ENCODE measurements at places on chromosomes 6 and 20. TPM values are rescaled to one million over a fixed set of nuclear protein-coding genes. Genes with fewer than 3 reads are reported as not detected.

- DNase-seq = no peak
Observed at GRCh38 chr6:40760887-40761286, 173.7 kb upstream of the LRFN2 start.

DNA sequence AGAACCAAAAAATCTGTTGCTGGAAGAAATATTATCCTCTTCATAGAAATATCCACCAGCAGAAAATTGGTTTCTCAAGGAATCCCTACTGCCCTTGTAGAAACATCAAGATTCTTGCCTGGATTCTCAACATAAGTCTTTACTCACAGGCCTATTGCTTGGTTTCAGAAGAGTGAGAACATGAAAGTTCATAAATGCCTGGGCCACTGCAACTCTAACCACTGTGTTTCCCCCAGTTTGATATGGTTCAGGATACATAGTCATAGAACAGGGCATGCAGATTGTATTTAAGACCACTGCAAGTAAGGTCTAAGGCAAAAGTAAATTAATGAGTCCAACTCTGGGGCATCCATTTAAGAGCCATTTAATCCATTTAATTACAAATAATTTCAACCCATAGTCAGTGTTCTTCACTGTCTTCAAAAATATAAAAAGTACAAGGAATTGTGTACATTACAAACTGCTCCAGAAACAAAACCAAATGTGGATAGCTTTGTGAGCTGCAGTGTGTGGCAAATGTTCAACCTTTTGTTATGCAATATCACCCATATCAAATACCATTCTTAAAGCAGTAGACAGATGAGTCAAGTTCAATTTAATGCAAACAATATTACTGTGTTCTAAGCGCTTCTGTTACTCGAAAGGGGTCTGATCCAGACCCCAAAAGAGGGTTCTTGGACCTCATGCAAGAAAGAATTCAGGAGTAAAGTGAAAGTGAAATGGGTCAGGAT, 83.3 kb downstream of the OPRM1 start:
- DNase-seq = no peak

DNA sequence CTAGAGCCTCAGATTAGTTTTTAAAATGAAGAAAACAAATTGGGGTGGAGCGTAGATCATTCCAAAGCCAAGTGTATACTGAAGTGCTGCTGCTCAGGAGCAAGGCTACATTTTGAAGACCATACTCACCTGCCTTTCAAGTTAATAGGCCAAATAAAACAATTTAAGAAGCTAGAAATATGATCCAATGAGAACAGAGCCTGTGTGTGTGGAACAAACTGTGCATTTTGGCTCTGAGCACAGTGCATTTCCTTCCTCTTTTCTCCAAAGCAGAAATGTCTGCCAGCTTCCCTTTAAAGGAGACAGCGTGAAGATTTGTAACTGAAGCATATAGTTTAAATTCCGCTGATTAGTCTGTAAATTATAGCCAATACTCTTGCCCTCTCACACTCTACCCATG, 3.2 kb upstream of the IFNGR1 start:
- DNase-seq = no peak

GRCh38 chr6:147304016-147304415, 99.8 kb downstream of the STXBP5 start:
- DNase-seq = no peak

DNA sequence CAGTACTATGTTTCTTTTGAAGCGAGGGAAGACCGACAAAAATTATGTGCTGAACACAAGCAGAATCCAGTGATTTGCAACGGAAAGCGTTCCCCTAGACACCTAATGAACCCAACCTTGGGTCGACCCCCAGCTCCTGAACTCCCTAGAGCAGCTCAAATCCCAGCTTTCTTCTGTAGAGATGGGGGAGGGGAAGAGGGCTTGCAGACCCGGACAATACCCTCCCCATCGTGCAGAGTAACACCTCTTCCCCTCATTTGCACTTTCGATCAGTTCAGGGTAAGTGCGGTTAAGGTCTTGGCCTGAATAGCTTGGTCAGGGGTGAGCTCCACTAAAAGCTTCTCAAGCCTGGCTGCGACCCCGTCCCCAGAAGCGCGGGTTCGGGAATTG, 404 bp downstream of the CEP162 start:
- no peak for DNase-seq

DNA sequence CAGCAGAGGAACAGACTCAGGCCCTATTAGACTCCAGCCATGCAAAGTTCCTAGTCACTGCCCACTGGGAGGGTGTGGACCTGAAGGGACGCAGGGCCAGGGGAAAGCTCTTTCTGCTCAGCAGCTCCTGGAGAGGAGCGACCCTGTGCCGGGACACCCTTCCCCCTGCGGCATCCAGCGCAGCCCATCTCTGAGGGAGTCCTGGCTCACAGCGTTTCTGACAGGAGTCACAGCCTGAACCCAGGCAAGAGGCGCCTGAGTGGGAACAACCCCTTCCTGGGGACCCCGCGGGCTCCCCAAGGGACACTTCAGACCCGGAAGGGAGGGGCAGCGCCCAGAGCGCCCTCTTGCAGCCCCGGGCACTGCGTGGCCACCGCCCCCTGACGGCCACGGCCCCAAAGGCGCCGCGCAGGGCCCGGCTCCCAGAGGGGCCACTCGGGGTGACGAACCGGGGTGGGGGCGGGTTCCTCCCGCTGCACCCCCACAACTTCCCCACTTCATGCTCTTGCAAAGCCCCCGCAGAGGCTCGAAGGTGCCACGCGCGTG, 862 bp downstream of the UCKL1 start:
- peak; percentile 36 for DNase-seq

- DNase-seq = no peak
Observed at GRCh38 chr6:82437701-82438100, 74.1 kb downstream of the TPBG start.

GRCh38 chr6:108434222-108434621, 126.5 kb upstream of the FOXO3 start:
- no peak for DNase-seq

DNA sequence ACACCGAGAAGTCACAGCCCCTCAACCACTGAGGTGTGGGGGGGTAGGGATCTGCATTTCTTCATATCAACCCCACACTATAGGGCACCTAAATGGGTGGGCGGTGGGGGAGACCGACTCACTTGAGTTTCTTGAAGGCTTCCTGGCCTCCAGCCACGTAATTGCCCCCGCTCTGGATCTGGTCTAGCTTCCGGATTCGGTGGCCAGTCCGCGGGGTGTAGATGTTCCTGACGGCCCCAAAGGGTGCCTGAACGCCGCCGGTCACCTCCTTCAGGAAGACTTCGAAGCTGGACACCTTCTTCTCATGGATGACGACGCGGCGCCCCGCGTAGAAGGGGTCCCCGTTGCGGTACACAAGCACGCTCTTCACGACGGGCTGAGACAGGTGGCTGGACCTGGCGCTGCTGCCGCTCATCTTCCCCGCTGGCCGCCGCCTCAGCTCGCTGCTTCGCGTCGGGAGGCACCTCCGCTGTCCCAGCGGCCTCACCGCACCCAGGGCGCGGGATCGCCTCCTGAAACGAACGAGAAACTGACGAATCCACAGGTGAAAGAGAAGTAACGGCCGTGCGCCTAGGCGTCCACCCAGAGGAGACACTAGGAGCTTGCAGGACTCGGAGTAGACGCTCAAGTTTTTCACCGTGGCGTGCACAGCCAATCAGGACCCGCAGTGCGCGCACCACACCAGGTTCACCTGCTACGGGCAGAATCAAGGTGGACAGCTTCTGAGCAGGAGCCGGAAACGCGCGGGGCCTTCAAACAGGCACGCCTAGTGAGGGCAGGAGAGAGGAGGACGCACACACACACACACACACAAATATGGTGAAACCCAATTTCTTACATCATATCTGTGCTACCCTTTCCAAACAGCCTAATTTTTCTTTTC, at the start of gene DCDC2:
Gene DCDC2, minus strand, starts transcription at position 724 of the 883 bp plus-strand sequence. Its CDS starts 309 bp downstream, at position 415.
- DNase-seq = peak; percentile 33

DNA sequence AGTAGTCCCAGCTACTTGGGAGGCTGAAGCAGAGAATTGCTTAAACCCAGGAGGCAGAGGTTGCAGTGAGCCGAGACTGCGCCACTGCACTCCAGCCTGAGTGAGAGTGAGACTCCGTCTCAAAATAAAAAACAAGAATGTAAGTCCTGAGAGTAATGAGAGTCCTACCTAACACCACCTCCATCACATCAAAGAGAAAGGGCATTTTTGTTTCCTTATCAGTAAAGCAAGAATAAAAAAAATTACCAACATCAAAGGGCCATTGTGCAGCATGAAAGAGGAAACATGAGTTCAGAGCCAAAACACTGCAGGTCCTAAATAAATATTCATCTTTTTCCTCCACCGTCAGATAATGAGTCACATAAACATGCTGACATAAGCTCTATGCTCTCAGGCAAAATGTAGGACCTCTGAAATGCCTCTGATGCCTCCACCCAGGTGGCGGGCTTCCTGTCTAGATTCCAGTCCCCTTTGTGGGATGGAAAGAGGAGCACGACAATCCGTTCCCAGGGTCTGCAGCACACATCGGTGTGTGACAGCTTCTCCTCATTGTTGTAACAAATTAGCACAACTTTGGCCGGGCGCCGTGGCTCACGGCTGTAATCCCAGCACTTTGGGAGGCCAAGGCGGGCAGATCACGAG, 7.2 kb downstream of the ATP9A start:
- no peak for DNase-seq

- no peak for DNase-seq
Observed at GRCh38 chr6:156917213-156917612, 140.0 kb downstream of the ARID1B start.

DNA sequence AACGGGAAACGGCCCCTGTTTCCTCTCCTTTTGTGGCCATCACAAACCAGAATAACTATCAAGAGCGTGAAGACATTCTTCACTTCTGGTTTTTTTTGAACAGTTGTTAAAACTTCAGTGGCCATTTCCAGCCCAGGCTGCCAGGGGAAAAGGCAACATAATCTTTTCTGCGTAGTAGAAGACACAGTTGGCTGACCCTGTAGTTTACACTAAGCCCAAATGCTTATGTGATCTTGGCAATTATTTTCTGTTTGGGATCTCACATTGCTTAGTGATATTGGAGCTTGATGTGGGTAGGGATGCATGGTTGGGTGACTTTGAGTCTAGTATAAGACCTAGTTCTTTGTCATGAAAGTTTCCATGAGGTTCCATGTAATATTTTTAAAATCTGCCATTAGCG, 449.4 kb upstream of the CDH4 start:
- no peak for DNase-seq

- no peak for DNase-seq
Observed at GRCh38 chr20:53940907-53941545, 129.4 kb downstream of the BCAS1 start.

GRCh38 chr6:127956956-127957355, 56.1 kb upstream of the THEMIS start:
- no peak for DNase-seq

- no peak for DNase-seq
Observed at GRCh38 chr20:33689973-33690372, 3.8 kb upstream of the E2F1 start.

GRCh38 chr6:111941686-111942330, 68.6 kb upstream of the FYN start:
- DNase-seq = no peak

GRCh38 chr6:82645536-82646230, 282.1 kb downstream of the TPBG start:
- no peak for DNase-seq

DNA sequence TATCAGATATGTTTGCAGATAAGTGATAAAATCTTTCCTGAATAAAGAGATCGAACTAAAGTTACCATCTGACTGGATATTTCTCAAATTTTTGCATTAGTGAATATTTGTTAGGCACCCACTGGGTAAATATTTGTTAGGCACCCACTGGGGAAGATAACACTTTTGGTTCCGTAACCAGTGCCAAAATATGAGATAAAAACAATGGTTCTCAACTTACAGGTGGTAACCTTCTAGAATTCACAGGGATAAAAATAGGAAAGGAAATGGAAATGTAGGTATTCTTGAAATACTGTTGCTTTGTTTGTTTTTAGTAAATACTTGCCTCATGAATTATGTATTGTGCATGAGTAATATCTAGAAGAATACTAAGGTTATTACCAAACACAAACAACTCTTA, 245.0 kb upstream of the KHDRBS2 start:
- DNase-seq = no peak

GRCh38 chr6:52495922-52496321, 75.8 kb downstream of the EFHC1 start:
- no peak for DNase-seq

DNA sequence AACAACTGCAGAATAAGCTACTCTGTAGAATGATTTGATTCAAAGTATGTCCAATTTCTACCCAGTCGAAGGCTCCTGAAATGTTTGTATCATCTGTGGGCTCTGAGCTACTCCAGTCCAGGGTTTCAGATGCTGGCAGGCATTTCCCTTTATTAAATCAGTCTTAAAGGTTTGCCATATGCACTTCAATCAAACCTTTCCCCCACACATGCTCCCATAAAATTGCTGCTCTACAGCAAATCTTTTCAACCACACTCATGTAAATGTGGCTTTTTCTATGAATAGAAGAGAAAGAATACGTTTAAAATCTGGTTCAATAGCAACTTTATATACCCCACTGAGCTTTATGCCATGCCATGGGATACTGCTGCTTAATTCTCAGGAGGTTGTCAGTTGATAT, 242.4 kb upstream of the MAP3K7 start:
- DNase-seq = no peak

DNA sequence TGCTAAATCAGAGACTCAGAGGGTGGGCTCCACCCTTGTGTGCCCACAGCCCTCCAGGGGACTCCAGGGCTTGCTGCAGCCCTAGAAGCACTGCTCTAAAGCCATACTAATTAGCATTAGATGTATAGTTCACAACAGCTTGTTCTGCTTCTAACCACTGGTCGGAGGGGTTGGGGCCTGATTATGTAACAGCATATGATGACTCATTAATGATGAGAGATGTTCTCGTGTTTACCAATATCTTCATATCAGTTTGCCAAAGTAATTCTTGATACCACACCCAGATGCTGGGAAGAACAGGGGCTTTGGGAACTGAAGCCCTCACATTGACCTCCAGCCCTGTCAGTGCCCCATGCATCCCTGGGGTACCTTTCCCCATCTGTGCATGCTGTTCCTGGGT, 104.1 kb upstream of the FOXA2 start:
- no peak for DNase-seq

Gene VSX1
- not detected for total RNA-seq

Gene HRH3
- not detected for total RNA-seq

Gene MYBL2
- 0.44 TPM for total RNA-seq

Gene RIPOR3
- not detected for total RNA-seq

Gene DYNLT2
- total RNA-seq = 3.9 TPM

Gene SLC16A10
- total RNA-seq = 6.3 TPM

Gene TRIM10
- 0.37 TPM for total RNA-seq

All from T-helper 17 cell (primary cell).